T follicular helper cell (primary cell): ENCODE measurements at places on chromosomes 5 and 9.

- no peak for DNase-seq
Observed at GRCh38 chr5:142254431-142254830, 70.4 kb downstream of the SPRY4 start.

DNA sequence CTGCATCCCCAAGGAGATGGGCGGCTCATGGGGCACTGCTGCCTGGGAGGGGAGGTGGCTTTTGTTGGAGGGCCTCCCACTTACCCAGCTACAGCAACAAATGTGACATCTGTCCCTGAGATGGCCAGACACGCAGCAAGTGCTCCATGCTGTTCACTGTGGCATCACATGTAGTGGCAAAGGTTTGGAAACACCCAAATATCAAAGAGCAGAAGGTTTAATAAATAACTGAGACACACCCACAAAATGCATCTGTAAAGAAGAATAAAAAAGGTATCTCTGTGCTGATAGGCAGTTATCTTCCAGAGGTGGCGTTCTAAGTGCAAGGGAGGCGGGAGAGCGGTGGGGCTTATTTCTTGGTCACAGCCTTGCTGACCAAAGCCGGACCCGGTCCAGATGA, 23.3 kb upstream of the CLPTM1L start:
- DNase-seq: no peak

GRCh38 chr9:116907989-116908388, 220.9 kb downstream of the TRIM32 start:
- no peak for DNase-seq

DNA sequence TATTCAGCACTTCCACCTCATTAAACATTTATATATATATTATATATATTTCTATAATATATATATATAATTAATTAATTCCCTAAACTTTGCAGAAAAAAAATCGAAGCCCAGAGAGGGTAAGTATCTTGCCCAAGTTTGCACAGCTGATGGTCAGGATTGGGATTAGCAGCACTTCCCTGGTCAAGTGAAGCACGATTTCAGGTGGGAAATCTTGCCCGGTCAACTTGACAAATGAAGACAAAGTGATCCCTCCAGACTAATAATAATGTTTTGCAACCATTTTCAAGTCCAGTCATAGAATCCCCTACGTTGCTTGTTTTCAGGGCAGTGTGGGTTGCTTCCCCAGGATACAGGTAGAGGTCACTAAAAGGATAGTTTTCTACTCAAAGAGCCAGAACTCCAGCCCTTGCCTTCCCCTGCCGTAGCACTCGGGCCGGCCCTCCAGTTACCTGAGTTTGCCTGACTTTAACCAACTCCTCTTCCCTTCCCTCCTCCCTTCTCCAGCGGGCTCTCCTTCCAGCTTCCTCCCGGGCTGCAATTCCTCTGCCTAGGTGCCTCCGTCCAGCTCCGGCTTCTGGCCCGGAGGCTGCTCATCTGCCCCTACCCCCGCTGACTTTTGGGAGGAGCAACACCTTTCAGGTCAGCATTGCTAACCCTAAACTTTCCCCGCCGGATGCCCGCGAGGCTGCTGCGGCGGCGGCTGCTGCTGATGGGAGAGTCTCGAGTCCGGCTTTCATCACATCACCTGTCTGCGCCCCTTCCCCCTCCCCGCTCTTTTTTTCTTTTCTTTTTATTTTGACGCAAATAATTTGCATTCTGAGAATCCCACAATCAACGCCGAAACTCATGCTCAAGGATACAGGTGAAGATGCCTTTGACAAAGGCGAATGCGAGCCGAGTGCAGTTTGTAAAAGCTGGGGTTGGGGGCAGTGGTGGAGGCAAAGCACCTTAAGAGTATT, 930 bp downstream of the PRLR start:
- no peak for DNase-seq

GRCh38 chr9:129895376-129896268, 60.4 kb downstream of the USP20 start:
- DNase-seq: peak; percentile 51

- DNase-seq: no peak
Observed at GRCh38 chr5:111639912-111640311, 117.1 kb downstream of the NREP start.

DNA sequence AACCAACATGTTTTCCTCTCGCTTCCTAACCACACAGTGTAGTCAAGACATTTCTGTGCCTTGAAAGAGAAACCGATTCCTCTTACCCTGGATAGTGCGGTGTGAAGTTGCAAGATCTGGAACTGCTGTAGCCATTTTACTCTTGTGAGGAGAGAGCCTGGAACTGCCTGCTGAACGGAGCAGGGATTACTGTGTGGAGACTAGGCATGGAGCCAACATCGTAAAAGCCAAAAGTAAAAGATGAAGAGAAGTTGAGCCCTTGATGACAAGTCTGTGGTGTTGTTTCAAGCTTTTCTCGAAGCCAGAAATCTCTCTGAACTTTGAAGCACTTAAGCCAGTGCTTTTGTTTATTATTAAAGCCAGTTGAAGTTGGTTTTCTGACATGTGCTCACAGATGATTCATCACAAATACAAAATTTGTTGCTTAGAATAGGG, 110.1 kb upstream of the GRIN3A start:
- no peak for DNase-seq
